ENCODE measurements at places on chromosomes 12 and 14.
A peak's percentile ranks its signal among the peaks of the same experiment; 100 is the strongest.

GRCh38 chr14:104200591-104200990 is 62.2 kb downstream of the KIF26A start:
- DNase-seq: no peak

DNA sequence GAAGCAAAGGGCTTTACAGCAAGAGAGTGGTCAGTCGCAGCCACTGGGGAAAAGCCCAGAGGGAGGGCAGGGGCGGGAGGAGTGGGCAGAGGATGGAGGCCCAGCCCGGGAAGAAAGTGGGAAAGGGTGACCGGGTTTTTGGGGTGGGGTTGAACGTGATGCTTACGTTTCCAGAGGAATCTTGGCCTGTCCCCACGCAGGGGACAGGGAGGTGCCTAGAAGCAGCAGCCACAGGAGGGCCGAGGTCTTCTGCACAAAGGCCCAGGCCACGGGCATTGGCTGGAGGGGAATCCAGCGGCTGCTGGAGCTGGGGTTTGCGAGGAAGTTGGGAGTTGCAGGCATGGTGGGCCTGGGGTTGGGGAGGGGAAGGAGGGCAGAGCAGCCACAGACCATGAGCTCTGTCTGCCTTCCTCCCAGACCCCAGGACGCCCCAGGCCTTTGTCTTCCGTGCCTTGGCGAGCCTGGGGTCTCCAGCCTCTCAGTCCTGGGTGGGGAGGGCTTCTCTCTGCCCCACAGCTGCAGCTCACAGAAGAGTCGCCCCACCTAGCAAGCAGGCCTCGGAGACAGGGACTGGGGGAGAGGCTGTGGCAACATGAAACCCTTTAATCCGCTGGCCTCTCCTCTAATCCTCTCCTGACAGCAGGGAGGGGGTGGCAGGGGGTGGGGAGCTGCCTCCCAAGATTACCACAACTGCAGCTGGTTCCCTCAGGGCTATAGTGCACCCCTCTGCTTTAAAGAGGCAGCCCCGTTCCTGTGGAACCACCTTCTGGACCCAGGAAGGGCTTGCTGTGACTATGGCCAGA is at the start of gene CACNA2D4:
CACNA2D4 (minus strand) TSS at position 572 of the 803 bp plus-strand sequence; CDS start at position 393, 179 bp downstream.
- DNase-seq: no peak

GRCh38 chr12:19872621-19873540 is 433.6 kb downstream of the AEBP2 start:
- DNase-seq: no peak

DNA sequence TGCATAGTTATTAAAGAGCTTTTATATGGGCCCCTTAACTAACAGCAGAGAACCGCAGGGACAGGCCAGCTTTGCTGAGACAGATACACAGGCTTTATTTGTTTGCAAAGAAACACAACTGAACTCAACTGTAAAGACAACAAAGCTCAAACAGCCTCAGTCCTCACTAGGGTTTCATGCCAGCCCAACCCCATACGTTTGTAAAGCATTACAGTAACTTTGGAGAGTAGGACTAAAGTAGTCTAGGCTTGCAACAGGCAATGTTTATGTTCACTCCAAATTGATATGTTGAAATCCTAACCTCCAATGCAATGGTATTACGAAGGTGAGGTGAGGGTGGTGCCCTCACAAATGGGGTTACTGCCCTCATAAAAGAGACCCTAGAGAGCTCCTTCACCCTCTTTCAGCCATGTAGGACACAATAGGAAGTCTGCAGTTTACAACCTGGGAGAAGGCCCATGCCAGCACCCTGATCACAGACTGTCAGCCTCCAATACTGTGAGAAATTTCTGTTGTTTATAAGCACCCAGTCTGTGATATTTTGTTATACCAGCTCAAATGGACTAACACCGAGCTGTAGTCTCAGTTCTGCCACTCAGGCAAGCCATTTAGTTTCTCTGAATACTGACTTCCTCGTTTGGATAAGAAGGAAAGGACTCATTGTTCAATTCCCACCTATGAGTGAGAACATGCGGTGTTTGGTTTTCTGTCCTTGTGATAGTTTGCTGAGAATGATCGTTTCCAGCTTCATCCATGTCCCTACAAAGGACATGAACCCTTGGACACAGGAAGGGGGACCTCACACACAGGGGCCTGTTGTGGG is 35.2 kb downstream of the PPM1H start:
- DNase-seq: no peak

GRCh38 chr12:9760699-9761418 is at the start of gene CD69:
CD69 (minus strand) TSS chr12:9760901; CDS start chr12:9760820, 81 bp downstream.
- no peak for DNase-seq

DNA sequence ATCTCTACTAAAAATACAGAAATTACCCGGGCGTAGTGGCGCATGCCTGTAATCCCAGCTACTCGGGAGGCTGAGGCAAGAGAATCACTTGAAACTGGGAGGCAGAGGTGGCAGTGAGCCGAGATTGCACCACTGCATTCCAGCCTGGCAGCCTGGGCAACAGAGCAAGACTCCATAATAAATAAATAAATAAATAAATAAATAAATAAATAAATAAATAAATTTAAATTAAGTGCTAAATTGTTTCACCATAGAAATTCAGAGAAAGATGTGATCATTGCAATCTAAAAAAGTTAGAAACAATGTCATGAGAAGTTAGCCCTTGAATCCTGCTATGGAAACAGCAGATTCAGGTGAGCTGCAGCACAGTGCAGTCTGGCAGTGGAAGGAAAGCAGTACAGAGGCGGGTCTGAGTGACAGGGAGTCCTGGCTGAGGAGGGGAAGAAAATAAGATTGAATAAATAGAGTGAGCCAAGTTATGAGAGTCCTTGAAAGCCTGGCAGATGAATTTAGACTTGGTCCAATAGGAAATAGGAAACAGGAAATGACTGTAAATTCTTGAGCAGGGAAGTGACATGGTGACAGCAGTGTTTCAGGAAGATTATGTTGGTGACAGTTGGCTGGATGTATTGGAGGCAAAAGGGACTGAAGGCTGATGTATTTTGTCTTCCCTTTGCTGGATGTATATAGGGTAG is 241.5 kb downstream of the GXYLT1 start:
- no peak for DNase-seq

- no peak for DNase-seq
Measured at GRCh38 chr12:15547691-15548090, 225.4 kb downstream of the PTPRO start.

- peak; percentile 95 for DNase-seq
Measured at GRCh38 chr12:42587601-42588523, 1.7 kb downstream of the PRICKLE1 start.

DNA sequence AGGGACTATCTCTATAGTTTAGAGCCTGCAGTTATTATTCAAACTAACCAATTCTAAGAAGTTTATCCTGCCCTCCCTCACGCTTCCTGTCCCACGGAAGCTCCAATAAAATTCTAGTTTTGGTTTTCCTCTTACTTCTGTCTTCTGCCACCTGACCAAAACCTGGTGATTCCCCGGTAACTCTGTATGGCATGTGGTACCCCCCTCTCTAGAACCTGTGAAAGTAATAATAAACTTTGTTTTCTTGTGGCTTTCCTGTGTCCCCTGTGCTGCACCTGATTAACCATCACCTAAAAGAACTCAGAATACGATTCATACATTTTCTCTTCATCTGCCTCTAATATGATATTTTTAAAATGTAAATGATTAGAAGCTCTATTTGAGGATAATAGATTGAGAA is 379.8 kb downstream of the APAF1 start:
- no peak for DNase-seq

GRCh38 chr14:37625597-37626595 is 30.5 kb downstream of the TTC6 start:
- no peak for DNase-seq

- no peak for DNase-seq
Measured at GRCh38 chr12:51441583-51441982, 17.0 kb downstream of the SLC4A8 start.

GRCh38 chr12:116879509-116880212 is 1.6 kb downstream of the HRK start:
- DNase-seq: no peak

GRCh38 chr12:104354167-104354867 is 50.8 kb downstream of the EID3 start:
- no peak for DNase-seq
